ENCODE measurements at places on chromosomes 12 and 14. TPM values are rescaled to one million over a fixed set of nuclear protein-coding genes. Genes with fewer than 3 reads are reported as not detected.
A peak's percentile ranks its signal among the peaks of the same experiment; 100 is the strongest.

EID3 gene
- 0.98 TPM for total RNA-seq

SLC38A4 gene
- 2.8 TPM for total RNA-seq

GPRC5A gene
- total RNA-seq, result 234 TPM

- H3K4me3 ChIP-seq, result no peak overlapping the region
- H3K27ac ChIP-seq, result no peak overlapping the region
- H3K4me1 ChIP-seq, result no peaks in the 10 kb centered on the region
- no peaks in the 10 kb centered on the region for H3K36me3 ChIP-seq
These were observed 128.7 kb downstream of the TMX1 start for GRCh38 chr14:51368721-51369163.

GRCh38 chr12:25701290-25701689, 148.2 kb upstream of the LMNTD1 start:
- H3K4me3 ChIP-seq, result no peak overlapping the region
- DNase-seq, result no peak
- no peaks in the 10 kb centered on the region for H3K36me3 ChIP-seq
- no peaks in the 10 kb centered on the region for H3K27me3 ChIP-seq

DNA sequence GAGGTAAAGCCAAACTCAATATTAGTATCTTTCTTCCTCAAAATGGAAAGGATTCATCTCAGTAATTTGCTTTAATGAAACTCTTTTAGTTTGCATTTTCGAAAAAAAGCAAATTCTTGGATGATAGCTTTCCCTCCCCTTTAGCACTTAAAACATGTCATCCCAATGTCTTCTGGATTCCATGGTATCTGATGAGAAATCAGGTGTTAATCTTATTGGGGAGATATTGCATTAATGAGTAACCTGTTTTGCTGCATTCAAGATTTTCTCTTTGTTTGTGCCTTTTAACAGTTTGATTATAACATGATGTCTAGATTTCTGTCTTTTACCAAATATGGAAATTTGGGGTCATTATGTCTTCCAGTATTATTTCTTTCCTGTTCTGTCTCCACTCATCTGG, 405.1 kb upstream of the FOXG1 start:
- DNase-seq, result no peak
- no peak overlapping the region for H3K4me3 ChIP-seq
- H3K36me3 ChIP-seq, result no peaks in the 10 kb centered on the region
- no peaks in the 10 kb centered on the region for H3K4me1 ChIP-seq

GRCh38 chr12:20798554-20798953, 12.0 kb upstream of the SLCO1B3 start:
- H3K36me3 ChIP-seq, result no peaks in the 10 kb centered on the region
- DNase-seq, result no peak
- H3K27ac ChIP-seq, result no peak overlapping the region
- no peaks in the 10 kb centered on the region for H3K27me3 ChIP-seq

- no peaks in the 10 kb centered on the region for H3K27me3 ChIP-seq
- no peak overlapping the region for H3K27ac ChIP-seq
- no peak overlapping the region for H3K4me3 ChIP-seq
- no peaks in the 10 kb centered on the region for H3K36me3 ChIP-seq
These were observed 817.0 kb downstream of the FLRT2 start for GRCh38 chr14:86346818-86347384.

DNA sequence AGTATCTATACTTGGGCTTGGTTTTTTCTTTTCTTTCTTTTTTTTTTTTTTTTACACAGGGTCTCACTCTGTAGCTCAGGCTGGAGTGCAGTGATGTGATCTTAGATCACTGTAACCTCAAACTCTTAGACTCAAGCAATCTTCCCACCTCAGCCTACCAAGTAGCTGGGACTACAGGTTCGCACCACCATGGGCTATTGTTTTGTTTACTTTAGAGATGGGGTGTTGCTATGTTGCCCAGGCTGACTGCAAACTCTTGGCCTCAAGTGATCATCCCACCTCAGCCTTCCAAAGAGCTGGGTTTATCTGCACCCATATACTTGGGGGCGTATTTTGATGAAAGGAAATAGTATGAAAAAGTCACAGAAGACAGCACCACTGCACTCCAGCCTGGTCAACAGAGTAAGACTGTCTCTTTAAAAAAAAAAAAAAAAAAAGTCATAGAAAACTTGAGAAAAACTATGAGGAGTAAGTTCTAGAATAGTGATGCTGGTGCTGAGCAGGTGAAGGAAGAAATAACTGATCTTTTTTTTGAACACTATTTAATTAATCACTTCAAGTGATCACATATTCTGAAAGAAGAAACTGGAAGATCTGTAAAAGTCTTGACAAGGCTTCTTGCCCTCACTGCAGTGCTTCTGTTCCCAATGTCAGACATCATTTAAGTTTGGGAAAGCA, 53.8 kb upstream of the NPFF start:
- H3K27me3 ChIP-seq, result no peaks in the 10 kb centered on the region
- no peaks in the 10 kb centered on the region for H3K36me3 ChIP-seq
- peak overlapping the region; percentile 51 for H3K27ac ChIP-seq
- DNase-seq, result no peak
- no peak overlapping the region for H3K4me3 ChIP-seq

DNA sequence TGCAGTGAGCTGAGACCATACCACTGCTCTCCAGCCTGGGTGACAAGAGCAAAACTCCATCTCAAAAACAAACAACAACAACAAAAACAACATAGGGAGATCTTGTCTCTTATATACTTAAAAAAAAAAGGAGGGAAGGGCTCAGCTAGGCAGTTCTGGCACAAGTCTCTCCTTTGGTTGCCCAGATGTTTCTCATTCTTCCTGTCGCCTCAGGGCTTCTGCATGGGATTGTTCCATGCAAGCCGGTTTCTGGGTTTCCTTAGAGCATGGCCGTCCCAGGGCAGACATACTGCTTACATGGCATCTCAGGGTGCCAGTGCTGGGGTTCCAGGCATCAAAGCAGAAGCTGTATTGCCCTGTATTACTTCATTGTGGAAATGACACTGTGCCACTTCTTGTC, 5.2 kb upstream of the SLC8B1 start:
- no peaks in the 10 kb centered on the region for H3K27me3 ChIP-seq
- H3K4me3 ChIP-seq, result no peak overlapping the region
- no peak overlapping the region for H3K27ac ChIP-seq
- DNase-seq, result no peak
- no peaks in the 10 kb centered on the region for H3K4me1 ChIP-seq

DNA sequence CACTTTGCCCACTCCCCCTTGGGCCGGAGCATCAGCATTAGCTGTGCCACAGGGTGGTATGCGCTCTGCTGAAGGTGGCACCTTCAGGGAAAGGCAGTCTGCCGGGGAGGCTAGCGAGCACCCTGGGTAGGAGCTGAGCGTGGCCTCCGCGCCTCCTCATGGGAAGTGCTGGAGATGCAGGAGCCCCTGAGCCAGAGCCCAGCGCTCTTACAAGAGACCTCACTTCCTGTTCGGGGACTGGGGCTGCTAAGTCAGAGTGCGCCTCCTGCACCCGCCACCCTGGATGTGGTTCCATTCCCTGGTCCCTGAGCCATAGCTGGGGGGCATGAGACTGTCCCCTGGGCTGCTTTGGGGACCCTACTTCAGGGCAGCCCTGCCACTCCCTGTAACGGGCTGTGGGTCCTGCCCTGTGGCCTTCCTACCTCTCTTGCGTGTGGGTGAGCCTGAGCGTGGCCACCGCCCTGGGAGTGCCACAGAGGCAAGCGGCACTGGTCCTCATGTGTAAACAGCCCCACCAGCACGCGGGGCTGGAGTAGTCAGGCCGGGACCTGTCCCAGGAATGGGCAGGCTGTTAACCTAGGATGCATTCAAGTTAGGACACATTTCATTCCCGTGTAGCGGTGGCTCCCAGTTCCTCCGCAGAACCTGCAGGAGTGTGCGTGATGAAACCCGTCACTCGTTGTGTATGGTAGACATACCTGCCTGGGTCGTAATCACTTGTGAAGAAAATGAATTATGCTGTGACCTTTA, 19.4 kb downstream of the COA8 start:
- H3K4me3 ChIP-seq, result no peak overlapping the region
- peak; percentile 38 for DNase-seq
- H3K27me3 ChIP-seq, result no peaks in the 10 kb centered on the region

- no peak overlapping the region for H3K27ac ChIP-seq
- no peaks in the 10 kb centered on the region for H3K36me3 ChIP-seq
- no peaks in the 10 kb centered on the region for H3K27me3 ChIP-seq
- no peaks in the 10 kb centered on the region for H3K4me1 ChIP-seq
These were observed 198.4 kb upstream of the FOXN3 start for GRCh38 chr14:89615421-89615820.

- H3K36me3 ChIP-seq, result no peaks in the 10 kb centered on the region
- no peak overlapping the region for H3K27ac ChIP-seq
- DNase-seq, result no peak
- H3K4me1 ChIP-seq, result no peaks in the 10 kb centered on the region
- no peaks in the 10 kb centered on the region for H3K27me3 ChIP-seq
These were observed 194.8 kb downstream of the CACNA1C start for GRCh38 chr12:2247596-2247995.

- H3K27ac ChIP-seq, result no peak overlapping the region
- H3K27me3 ChIP-seq, result peaks cover 12% of the 10 kb centered on the region
- H3K4me1 ChIP-seq, result peaks cover 5% of the 10 kb centered on the region
- DNase-seq, result no peak
- no peaks in the 10 kb centered on the region for H3K36me3 ChIP-seq
These were observed 630 bp downstream of the NELL2 start for GRCh38 chr12:44875417-44875953.

DNA sequence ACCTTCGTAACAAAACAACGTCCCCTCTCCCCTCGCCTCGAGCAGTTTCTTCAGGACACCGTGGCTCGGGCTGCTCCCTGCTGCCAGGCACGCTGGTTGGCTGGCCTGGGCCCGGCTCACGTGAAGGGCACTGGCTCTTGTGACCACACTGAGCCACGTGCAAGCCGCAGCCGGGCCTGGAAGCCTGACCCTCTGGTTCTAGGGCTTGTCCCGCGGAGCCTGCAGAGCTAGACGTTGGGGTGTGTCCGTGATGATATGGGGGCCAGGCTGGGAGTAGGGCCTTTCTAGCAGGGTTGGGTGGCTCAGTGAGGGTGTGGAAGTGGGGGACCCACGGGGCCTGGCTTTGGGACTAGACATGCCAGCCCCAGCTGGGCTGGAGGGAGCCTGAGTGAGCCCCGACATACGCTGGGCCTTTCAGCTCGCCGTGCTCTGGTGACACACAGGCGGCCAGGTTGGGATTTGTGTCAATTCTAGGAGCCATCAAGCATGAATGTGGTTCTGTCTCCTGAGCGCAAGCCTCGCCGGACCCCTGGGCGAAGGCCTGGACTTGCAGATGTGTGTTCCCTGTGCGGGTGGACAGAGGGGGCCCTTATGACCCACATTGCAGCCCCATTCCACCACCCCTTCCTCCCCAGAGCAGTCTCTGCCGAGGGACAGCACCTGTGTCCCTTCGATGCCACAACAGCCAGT, 13.6 kb upstream of the AMN start:
- no peaks in the 10 kb centered on the region for H3K36me3 ChIP-seq
- no peak for DNase-seq
- no peaks in the 10 kb centered on the region for H3K27me3 ChIP-seq
- H3K4me3 ChIP-seq, result no peak overlapping the region

GRCh38 chr14:82778601-82779000, 1244.9 kb upstream of the SEL1L start:
- no peak overlapping the region for H3K27ac ChIP-seq
- H3K4me1 ChIP-seq, result no peaks in the 10 kb centered on the region
- no peaks in the 10 kb centered on the region for H3K27me3 ChIP-seq
- H3K4me3 ChIP-seq, result no peak overlapping the region
- no peaks in the 10 kb centered on the region for H3K36me3 ChIP-seq

DNA sequence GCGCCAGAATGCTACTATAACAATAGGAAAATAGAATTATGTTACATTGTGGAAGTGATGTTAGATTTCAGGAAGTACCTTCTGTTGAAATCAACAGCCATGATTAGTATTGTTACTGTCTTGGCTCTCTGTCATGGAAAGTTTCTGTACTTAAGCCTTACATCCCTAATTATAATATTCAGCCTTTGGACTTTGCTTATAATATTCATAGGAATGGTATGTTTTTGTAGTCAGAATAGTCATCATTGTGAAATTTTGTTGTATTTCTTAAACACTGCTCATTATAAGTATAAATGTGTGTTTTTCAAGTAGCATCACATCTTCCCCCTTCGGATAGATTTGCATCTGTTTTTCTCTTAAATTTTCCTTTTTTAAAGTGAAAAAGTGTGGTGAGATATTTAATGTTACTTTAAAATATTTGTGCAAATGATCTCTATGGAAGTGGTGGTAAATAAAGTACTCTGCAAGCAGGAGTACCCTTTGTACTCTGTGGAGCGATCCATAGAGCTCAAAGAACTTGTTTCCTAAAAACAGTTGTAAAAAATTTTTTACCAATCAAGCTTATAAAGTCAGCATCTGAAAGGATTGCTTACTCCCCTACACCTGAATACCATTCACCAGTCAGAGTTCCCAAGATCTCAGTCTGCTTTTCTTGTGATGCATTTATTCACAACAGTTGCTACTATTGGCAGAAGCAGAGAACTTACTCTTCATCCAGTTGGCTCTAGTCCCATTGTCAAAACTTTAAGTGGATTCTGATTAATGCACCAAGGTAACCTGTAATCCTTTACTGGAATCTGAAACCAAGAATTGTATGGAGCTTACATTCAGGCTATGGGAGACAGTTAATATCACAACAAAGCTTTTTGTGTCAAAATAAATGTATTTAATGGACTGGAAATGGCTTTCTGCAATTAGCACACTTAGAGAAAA, 87.8 kb downstream of the RIC8B start:
- H3K27me3 ChIP-seq, result no peaks in the 10 kb centered on the region
- DNase-seq, result no peak
- no peaks in the 10 kb centered on the region for H3K36me3 ChIP-seq

GRCh38 chr12:78914859-78915331, 50.3 kb downstream of the SYT1 start:
- no peaks in the 10 kb centered on the region for H3K27me3 ChIP-seq
- no peaks in the 10 kb centered on the region for H3K4me1 ChIP-seq
- no peak overlapping the region for H3K4me3 ChIP-seq
- H3K36me3 ChIP-seq, result no peaks in the 10 kb centered on the region
- no peak for DNase-seq

- no peak for DNase-seq
- no peak overlapping the region for H3K4me3 ChIP-seq
- H3K27ac ChIP-seq, result no peak overlapping the region
These were observed 14.2 kb downstream of the STON2 start for GRCh38 chr14:81385886-81386285.

GRCh38 chr12:82758749-82759330, 72.1 kb downstream of the TMTC2 start:
- no peaks in the 10 kb centered on the region for H3K4me1 ChIP-seq
- no peaks in the 10 kb centered on the region for H3K27me3 ChIP-seq
- no peak overlapping the region for H3K27ac ChIP-seq
- no peaks in the 10 kb centered on the region for H3K36me3 ChIP-seq

GRCh38 chr12:132375747-132376463, 46.5 kb upstream of the GALNT9 start:
- no peaks in the 10 kb centered on the region for H3K36me3 ChIP-seq
- no peak overlapping the region for H3K4me3 ChIP-seq
- H3K27ac ChIP-seq, result no peak overlapping the region
- no peaks in the 10 kb centered on the region for H3K27me3 ChIP-seq
- H3K4me1 ChIP-seq, result no peaks in the 10 kb centered on the region
- no peak for DNase-seq

DNA sequence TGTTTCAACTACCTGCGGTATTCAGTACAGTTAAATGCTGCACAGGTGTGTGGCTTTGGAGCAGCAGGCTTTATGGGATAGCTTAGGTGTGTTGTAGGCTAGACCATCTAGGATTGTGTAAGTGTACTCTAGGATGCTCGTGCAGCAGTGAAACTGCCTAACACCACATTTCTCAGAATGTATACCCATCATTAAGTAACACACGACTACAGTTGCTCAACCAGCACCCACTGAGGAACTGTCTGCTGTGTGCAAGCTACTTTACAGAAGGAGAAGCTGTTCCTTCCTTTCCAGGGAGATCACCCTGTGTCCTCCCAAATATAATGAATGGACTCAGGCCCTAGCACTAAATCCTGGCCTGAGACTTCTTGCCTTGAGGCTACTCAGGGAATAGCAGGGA, 94.8 kb downstream of the SLC24A4 start:
- H3K27ac ChIP-seq, result no peak overlapping the region
- H3K4me1 ChIP-seq, result no peaks in the 10 kb centered on the region
- no peaks in the 10 kb centered on the region for H3K36me3 ChIP-seq
- no peak for DNase-seq
